CMK (cell line): ENCODE measurements at places on chromosomes 6 and 20.

DNA sequence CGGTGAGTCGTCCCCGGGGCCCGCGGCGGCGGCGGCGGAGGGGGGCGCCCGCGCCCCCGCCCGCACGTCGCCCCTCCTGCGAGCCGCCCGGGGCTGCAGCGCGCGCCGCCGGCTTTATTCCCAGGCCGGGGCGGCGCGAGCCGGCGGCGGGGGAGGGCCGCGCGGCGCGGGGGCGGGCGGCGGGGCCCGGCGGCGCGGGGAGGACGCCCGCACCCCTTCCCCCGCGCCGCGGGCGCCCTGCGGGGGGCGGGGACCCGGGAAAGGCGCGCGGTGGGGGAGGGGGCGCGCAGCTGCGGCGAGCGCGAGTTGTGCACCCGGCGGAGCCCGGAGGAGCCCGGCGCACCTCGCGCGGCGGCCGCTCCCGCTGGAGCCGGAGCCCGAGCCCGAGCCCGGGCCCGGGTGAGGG, 646 bp downstream of the HMGA1 start:
- DNase-seq: no peak

DNA sequence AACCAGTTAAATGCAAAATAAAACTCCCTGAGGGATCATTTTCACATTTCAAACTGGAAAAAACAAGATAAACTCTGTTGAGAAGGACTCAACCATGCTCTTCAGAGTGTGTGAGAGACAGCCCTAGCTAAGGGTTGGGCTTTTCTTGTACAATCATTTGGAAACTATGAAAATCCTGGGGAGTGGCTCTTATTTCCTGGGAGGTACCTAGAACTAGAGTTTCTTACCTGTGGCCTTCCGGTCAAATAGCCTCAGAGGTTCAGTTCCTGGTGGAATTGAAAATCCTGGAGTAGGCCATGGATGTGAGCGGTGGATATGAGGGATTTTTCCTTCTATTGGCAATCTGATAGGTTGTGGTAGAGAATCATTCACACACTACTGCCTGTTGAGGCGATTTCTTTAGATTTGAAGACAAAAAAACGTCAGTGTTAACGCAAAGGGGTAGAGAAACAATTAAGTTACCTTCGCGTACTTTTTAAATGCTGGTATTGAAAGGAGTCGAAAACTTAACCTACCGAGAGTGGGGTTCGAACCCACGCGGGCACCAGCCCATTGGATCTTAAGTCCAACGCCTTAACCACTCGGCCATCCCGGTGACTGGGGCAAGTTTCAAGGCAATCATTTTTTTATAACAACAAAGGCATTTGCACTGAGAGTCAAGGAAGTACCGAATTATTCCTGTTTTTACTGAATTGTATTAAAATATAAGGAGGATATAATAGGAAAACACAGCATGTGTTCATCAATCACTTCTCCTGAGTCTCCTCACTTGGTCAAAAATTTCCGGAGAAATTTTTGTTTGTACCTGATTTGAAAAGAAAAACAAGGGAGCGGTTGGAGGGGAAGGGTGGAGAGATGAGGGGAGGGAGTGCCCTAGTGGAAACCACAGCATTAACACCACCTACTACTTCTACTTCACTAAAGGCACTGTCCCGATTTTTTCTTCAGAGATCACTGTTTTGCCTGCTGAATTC, 191.3 kb downstream of the OR2B2 start:
- DNase-seq: no peak

DNA sequence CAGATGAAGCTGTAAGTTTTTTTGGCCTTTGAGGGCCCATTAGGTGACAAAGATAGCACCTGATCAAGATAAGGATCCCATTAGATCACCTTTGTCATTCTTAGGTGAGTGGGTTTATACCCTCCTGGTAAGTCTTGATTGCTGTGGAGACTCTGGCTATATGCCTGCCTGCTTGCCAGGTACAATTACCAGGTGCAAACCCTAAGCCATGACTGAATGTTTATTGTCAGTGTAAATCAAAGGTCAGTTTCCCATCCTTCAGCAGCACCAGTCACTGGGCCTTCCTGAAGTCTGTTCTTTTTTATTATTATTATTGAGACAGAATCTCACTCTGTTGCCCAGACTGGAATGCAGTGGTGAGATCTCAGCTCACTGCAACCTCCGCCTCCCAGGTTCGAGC, 106.4 kb upstream of the FOXO3 start:
- DNase-seq: no peak

GRCh38 chr6:11585426-11586016, 48.0 kb downstream of the TMEM170B start:
- no peak for DNase-seq

DNA sequence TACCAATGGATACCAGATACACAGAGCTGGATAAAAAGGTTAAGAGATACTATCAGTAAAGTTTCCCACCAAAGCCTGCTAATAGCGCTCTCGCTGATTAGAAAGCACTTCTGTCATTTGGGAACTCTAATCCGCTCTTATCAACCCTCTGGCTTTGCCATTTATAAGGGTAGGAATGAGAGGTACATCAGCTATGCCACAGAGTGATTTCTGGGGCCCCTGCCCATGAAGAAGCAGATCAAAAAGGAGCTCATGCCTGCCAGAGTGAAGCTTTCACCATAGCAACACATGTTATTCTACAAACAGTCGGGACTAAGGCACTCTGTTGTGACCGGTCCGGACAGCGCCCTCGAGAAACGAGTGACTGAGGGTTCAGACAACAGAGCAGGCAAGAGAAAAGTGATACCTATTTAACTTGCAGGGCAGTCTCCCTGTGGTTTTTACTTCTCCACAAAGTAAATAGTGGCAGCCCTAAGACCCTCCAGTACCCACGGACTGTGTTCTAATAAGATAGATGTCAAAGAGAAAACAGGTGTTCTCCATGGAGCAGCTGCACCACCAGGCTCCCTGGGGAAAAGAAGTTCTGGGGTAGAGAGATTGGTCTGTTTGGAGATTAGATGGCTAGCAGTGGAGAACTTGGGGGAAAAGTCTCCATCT, 5.6 kb downstream of the TRAM2 start:
- DNase-seq: no peak
